ENCODE measurements at places on chromosomes 6 and 20.
A peak's percentile ranks its signal among the peaks of the same experiment; 100 is the strongest.

GRCh38 chr20:38073307-38074071, 39.9 kb downstream of the RPRD1B start:
- DNase-seq: no peak

- no peak for DNase-seq
Measured at GRCh38 chr20:4375881-4376280, 345.8 kb upstream of the PRND start.

DNA sequence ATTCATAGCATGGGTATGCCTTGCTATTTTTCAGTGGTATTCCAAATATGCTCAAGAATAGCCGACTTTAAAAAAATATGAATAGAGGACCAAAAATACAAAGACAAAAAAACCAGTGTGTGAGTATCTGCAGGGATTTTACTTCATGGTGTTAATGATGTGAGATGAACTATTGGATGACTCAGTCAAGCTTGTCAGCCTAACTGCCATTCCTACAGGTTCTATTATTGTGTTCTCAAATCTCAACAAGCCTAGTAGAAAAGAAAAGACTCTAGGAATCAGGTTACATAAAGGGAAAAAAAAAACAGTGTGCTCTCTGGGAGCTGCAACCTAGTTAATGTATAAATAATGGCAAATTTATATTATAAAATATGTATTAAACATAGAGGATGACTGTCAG, 588.4 kb upstream of the BTBD3 start:
- no peak for DNase-seq

DNA sequence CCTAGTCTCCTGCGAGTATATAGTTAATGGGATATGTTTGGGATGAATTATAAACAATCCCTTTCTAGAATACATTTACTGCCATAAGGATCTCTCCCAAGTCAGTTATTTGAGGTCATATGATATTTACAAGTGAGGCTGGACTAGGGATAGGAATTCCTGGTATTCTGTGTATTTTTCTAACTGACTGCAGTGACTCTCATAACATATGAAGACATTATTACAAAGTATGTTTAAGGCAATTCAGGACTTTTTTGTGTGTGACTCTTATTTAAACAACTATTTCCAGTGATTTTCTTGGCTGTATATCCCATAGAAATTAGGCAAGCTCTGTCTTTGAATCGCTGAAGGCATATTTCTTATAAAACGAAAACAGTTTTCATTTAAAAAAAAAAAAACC, 18.4 kb upstream of the TNFAIP3 start:
- DNase-seq: no peak

DNA sequence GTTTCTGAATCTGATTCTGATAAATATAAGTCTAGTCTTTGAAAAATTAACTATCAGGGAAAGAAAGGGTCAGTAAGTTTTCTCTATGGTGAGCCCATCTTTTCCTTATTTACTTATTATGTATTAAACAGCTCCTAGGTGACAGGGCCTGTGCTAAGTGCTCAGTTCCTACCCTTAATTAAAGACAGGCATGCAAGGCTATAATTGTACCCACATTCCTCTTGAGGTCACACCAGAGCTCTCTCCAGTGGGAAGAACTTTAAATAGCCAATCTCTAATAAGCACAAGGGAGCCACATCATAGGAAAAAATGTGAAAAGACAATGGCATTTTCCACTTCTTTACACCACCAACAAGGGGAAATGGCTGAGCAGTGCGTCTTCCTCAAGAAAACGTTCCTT, 421.8 kb upstream of the SLC35B3 start:
- DNase-seq: no peak

DNA sequence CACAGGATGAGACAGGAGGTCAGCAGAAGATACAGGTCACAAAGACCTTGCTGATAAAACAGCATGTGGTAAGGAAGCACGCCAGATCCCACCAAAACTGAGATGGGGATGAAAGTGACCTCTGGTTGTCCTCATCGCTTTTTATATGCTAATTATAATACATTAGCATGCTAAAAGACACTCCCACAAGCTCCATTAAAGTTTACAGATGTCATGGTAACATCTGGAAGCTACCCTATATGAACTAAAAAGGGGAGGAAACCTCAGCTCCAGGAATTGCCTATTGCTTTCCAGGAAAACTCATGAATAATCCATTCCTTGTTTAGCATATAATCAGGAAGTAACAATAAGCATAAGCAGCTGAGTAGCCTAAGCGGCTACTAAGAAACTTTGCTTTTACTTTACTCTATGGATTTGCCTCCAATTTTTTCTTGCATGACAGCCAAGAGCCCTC, 8.4 kb upstream of the RIN2 start:
- no peak for DNase-seq

GRCh38 chr6:167855825-167856425, 29.2 kb downstream of the AFDN start:
- DNase-seq: peak; percentile 72

- DNase-seq: no peak
Measured at GRCh38 chr20:19473922-19474286, 261.5 kb downstream of the SLC24A3 start.

- DNase-seq: no peak
Measured at GRCh38 chr6:158408552-158409130, 96.4 kb downstream of the TULP4 start.

- DNase-seq: peak; percentile 56
Measured at GRCh38 chr20:32999603-33000250, 4.5 kb downstream of the SUN5 start.

DNA sequence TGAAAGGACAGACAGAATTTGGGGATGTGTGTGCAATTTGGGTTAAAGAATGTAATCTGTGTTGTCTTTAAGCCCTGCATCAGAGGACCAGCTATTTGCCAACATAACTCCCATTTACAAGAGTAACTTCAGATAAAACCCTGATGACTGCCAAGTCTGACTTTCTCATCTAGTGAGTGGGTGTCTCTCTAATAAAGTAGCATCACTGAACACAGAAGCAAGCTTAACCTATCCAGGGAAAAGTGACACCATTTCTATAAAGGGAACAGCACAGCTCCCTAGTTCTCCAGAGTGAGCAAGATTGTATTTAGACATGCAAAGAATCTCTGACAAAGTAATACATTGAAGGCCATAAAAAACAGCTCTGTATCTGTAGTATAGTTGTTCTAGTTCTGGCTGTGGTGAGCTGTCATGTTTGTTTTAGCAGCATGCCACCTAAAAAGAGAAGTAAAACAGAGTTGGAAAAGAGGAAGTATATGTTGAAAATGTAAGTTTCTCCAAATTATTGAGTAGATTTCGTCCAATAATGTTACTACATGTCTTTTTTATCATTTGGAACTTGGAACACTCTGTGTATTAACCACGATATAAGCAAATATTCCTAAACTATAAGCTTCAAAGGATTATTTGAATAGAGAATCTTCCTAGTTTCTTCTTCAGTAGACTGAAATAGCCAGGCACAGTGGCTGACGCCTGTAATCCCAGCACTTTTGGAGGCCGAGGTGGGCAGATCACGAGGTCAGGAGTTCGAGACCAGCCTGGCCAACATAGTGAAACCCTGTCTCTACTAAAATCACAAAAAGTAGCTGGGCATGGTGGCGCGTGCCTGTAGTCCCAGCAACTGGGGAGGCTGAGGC, 8.8 kb upstream of the PIM1 start:
- DNase-seq: no peak

DNA sequence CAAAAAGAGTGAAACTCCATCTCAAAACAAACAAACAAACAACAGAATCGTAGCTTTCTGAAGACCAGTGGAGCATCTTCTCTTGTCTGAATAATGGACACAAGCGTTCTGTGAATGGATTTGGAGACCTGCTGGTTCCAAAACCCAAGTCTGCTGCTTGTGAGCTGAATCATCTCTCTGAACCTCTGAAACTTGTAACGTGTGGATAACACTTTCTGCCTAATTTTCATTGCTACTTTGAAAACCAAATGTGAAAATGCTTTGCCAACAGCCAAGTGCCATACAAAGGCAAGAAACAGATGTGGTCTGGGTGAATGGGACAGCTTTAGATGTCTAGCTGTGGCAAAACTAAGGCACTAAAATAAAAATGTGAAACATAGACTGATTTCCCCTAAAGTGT, 44.3 kb downstream of the PHACTR1 start:
- DNase-seq: no peak

DNA sequence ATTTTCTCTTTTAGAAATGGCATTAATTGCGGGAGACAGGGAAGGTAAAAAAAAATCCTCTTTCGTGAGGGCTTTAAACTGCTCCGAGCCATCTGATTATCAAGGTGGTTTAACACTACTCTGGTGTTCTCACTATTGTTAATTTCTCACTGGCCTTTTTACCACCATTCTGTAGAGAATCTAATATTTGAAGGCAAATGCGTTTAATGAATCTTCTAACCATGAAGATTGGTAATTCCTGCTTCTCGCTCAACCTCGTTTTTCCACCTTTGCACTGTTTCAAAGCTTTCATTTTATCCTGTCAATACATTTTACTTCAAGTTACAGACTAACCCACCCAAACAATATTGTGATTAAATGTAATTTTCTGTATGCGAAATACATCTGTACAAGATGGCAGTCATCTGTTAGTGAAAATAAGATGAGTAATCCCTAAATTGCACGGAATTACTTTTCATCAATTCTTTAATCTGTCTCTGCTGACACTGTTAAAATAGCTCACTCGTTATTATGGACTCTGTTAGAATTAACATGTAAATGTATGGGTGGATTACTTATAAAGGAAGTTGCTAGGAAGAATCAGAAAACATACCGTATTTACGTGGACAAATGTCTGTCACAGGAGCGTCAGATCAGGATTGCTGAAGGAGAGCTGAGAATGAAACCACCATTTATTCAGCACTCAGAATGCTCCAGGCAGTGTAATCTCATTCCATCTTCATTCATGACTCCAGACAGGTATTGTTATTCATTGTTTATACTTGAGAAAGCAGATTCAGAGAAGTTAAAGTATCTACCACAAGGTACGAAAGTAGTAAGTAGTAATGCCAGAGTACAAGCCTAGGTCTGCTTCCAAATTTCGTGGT, 1.1 kb upstream of the LCA5 start:
- DNase-seq: no peak

DNA sequence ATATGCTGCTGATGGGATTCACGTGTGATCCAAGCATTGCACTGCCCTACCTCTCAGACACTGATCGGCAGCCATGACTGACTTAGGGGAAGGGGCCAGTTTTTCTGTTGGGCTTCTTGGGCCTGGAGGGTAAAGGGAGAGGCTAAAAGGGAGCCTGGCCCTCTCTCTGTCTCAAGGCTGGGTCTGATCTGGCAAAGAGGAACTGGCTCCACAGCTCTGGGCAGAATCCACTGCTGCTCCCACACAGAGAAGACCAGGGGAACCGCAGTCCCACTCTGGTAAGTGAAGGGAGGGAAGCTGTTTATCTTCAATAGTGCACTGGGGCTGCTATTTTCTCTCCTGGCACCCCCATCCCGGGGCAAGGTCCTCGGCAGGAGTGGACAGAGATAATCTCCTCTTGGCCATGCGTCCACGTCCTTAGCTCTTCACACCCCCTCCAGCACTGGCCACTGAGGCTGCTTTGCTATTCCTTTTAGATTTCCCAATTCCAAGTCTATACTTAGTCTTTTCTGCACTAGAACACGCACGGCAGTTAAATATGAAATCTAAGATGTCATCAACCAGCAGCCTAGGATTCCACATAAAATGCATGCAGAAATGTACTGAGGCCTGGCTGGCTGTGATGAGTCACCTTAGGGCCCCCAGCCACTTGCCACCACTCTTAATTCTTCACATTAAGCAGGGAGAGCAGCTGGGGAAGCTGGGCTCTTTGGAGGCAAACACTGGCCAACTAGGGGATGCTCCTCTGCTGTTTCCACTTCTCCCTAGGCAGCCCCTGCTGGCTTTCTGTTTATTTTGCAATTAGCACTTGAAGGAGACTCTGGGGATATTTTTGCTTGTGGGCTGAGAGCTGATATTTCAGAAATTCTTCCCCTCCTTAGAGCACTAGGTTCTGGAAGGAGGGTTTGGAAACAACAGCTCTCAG, 87.8 kb upstream of the ARMC2 start:
- DNase-seq: no peak

DNA sequence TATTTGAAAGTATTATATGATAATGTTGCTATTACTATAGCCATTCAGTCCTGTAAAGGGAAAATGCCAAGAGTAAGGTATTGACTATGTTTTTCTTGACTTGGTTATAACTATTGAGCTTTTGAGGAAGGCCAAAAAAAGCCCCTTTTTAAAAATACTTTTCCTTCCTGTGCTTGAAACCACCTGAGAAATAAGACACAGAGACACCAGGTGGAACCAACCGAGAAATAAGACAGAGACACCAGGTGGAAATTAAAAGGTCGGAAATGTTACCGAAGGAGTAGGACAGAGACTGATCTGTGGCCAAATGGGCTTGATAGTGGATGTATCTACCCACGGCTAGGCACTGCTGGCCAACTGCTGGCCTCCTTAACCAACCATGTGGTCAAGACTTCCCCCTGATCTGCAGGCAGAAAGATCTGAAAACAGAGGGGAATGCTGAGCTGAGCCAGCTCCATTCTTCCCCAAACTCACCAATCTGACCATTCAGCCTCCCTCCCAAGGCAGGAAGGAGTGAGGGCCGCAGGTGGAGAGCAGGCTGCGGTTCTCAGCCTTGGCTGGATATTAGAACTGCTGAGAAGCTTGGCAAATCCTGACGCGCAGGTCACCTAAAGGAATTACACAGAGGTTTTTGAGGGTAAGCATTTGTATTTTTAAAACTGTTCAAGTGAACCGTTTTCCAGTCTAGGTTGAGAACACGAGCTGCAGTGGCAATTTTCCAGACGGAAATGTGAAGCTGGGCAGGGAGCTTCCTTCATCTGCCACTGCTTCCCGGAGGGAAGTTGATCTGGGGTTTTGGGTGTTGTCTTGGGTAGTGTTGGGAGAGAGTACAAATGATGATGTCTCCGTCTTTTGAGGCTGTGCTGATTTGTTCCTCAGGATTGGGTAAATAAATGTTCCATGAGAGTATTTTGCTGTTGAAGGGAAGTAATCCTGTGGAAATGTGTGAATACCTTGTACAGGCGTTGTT, 121.7 kb upstream of the EXOC2 start:
- no peak for DNase-seq

DNA sequence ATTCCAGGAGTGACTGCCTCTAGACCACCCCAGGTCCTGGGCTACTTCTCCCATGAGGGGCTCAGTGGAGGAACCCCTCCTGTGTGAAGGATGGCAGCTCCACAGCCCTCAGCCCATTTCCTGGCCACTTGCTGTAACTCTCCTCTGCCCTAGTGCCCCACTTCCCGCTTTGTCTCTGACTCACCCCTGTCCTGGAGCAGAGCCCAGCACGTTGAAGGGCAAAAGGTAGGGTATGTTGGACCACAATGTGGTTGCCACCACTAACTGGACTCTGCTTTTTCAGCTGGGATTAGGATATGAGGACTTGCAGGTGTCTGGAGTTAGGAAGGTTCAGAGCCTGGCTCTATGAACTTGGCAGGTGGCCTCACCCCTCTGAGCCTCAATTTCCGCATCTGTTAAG, 2.4 kb downstream of the MYBL2 start:
- DNase-seq: no peak

Data from RWPE2 (cell line).